ENCODE measurements at places on chromosomes 1 and 21.

GRCh38 chr1:42047508-42047880, 105.7 kb upstream of the GUCA2B start:
- no peak for DNase-seq

DNA sequence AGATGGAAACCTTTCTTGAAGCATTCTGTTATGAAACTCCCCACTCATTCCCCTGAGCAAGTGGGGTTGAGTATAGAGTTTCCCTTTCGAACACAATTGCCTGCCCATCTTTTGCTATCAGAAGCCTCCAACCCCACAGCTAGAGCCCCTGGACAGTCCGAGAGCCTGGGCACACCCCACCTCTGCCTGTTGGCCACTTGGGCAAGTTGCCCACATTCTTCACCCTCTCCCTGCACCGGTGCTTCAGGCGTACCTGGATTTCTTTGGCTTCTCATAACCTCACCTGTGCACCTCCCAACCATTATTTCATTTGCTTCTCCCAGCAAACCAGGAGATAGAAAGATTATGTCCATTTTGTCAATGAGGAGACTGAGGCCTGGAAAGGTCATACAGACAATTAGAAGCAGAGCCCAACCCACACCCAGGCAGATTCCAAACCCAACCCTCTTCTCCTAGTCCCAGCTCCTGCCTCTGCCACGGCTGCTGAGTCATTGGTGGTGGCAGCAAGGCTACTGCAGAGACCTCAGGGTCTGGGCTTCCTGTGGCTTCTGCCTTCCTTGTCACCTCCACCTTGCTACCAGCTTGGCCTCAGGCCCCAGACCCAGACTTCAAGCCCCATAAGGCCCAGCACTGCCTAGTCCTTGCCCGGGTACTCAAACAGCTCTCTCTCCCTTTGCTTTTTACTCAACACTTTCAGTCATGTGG, 118.7 kb upstream of the ZBTB40 start:
- DNase-seq, result no peak

GRCh38 chr1:236851871-236852270, 56.8 kb downstream of the MTR start:
- DNase-seq, result no peak

GRCh38 chr1:116228511-116228910, 117.3 kb downstream of the MAB21L3 start:
- DNase-seq, result no peak

GRCh38 chr1:87084244-87084836, 169.9 kb downstream of the HS2ST1 start:
- peak; percentile 76 for DNase-seq
